ENCODE measurements at places on chromosomes 7 and 10. TPM values are rescaled to one million over a fixed set of nuclear protein-coding genes. Genes with fewer than 3 reads are reported as not detected.

SEM1 gene
- 218 TPM for total RNA-seq

LRRD1 gene
- 0.10 TPM for total RNA-seq

ZNF488 gene
- 1.3 TPM for total RNA-seq

OR2A5 gene
- 0.58 TPM for total RNA-seq

SPAG6 gene
- 1.1 TPM for total RNA-seq

TMEM196 gene
- total RNA-seq = 0.15 TPM

MGAM2 gene
- 0.09 TPM for total RNA-seq

TDRD1 gene
- not detected for total RNA-seq

ADAMTS14 gene
- total RNA-seq = 2.8 TPM

VIPR2 gene
- total RNA-seq = 0.73 TPM

SNCG gene
- 703 TPM for total RNA-seq

Data from motor neuron (in vitro differentiated cells).